ENCODE measurements at places on chromosomes 7 and 10.
A peak's percentile ranks its signal among the peaks of the same experiment; 100 is the strongest.

- DNase-seq: no peak
These were observed 155.5 kb downstream of the UBE2H start for GRCh38 chr7:129797214-129797789.

GRCh38 chr10:3264161-3264761 lies 91.7 kb upstream of the PITRM1 start:
- no peak for DNase-seq

- DNase-seq: no peak
These were observed 9.7 kb downstream of the EIF4H start for GRCh38 chr7:74183653-74184450.

- DNase-seq: peak; percentile 46
These were observed 822 bp downstream of the SAMD9L start for GRCh38 chr7:93147363-93147762.
